ENCODE measurements at places on chromosomes 6 and 20.

GRCh38 chr6:123418071-123418470, 218.7 kb downstream of the TRDN start:
- DNase-seq, result no peak

- DNase-seq, result no peak
Observed at GRCh38 chr6:51182827-51183226, 364.2 kb downstream of the TFAP2B start.

DNA sequence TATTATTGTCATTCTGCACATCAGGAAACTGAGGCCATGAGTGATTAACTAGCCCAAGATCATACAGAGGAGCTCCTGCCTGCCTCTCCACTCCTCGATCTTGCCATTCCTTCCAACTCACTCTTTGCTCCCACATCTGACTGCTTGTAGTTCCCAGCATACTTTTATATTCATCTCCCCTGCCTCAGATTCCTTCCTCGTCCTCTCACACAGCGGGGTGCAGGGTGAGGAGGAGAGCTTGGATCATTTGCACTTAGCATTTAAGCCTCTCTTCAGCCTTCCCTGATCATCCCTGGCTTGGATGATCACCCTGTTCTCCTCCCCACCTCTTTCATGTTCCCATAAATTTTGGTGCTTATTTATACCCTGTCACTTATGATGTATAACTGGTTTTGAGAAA, 515.1 kb upstream of the SOX4 start:
- no peak for DNase-seq

- no peak for DNase-seq
Observed at GRCh38 chr6:1580109-1580508, 29.6 kb upstream of the FOXC1 start.

GRCh38 chr20:38926934-38927616, 858 bp downstream of the FAM83D start:
- DNase-seq, result peak; percentile 8

GRCh38 chr6:24149296-24149695, 23.3 kb downstream of the NRSN1 start:
- DNase-seq, result peak; percentile 33

DNA sequence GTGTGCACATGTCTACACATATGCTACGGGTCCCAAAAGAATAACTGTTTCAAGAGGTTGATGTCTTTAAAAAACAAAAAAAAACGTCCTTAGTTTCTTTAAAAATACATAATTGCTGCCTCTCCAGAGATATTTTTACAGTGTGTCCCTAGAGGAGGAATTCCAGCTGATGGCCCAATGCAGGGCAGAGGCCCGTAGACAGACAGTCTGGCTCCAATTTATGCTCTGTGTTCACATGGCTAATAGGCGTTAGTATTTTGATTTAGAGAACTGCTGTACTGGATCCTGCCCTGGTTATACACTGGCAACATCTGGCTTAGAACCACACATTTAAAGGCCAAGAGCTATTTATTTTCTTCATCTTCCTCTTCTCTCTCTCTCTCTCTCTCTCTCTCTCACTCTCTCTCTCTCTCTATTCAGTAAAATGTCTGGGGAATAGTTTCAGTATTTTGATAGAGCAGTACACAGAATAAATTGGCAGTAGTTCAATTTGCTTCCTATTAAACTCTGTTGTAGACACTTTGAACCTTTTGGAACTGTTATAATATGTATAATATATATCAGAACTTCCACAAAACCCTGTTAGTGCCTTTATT, 260.6 kb downstream of the EYA4 start:
- DNase-seq, result peak; percentile 14

DNA sequence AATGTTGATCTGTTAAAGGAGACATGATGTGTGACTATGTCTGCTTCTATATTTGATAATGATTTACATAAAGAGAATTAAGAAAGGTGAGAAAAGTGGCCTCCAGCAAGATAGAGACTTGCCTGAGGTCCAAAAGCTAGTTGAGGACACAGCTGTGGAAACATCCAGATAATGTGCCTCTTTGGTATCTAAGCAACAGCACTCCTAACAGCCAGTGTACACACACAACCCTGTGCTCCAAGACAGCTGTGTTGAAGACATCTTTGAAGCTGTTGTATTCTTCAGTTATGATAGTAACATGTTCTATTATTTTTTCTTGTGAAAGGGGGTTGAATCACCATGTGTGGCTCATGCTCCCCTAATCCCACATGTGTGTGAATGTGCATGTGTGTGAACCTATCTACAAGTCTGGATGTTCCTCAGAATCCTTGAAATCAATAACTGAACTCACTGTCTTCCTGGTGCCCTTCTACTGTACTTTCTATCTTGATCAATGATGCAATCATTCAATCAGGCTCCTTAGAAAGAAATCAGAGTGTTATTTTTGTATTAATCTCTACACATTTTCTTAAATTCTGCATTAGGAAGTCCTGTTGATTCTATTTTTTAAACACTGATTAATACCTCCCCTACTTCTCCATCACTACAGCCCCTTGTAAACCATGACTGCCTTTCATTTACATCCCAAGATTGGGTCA, 116.7 kb upstream of the SSTR4 start:
- DNase-seq, result peak; percentile 51

DNA sequence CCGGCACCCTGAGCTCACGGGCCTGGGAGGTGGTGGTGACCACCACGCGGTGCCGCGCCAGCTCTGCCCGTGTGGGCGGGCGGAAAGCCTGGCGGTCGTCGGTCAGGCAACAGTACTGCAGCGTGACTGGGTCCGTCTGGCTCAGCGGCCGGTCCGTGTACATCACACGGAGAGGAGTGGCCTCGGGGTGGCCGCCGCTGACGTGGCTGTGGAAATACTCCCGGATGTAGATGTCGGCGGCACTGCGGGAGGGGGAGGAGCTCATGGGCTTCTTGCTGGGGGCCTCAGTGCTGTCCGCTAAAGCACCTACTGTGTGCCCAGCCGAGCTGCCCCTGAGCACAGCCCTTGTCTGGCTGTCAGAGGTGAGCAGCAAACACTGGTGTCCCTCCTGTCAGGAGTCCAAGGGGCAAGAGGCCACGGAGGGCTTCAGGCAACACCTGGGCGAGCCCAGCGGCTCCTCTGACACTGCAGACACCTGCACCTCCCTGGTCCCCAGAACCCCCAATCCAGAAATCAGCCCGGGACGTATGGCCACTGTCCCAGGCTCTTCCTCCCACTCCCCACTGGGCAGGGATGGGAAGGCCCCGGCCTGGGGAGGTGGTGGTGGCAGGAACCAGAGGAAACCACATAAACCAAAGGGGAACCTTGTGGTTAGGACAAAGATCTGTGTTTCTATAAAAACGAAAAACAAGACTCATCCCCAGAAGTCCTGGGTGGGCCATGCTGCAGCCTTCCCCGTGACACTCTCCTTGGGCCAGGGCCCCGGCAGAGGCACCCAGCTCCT, 6.5 kb downstream of the HELZ2 start:
- no peak for DNase-seq

GRCh38 chr6:14652536-14652935, 535.0 kb downstream of the CD83 start:
- no peak for DNase-seq

Data from NCI-H1092 treated with DMSO at 0.1 percent for 48 hours (cell line).